Fibroblast of the aortic adventitia (primary cell): ENCODE measurements at places on chromosomes 7 and 10. TPM values are rescaled to one million over a fixed set of nuclear protein-coding genes. Genes with fewer than 3 reads are reported as not detected.

The RBM28 gene
- 14.7 and 66.7 TPM in 2 replicates for total RNA-seq

The STAMBPL1 gene
- total RNA-seq, result 35.3 and 50.0 TPM in 2 replicates

The PIK3AP1 gene
- 2.0 TPM in 1 of 2 replicates, not detected in the other for total RNA-seq

The NIPSNAP2 gene
- 32.2 and 55.0 TPM in 2 replicates for total RNA-seq

The PLXNA4 gene
- total RNA-seq, result 3.0 and 5.5 TPM in 2 replicates
